Tibial artery (tissue), 4 donors: ENCODE measurements at places on chromosomes 13 and 19.

DNA sequence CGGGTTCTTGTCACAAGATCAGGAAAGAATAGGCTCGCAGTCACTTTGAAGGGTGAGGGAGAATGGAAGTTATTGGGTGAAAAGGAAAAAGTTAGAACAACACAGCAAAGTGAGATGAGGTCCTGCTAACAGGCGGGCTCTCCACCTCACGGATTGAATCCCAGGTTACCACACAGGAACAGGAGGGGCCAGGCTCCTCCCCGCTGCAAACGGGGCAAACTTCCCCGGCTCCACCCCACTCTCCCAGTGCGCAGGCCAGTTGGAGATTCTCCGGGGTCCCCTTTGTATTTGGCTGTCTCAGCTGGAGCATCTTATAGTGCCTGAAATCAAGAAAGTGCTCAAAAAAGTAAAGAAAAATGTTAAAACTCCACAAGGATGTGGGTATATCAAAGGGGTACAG is 78.3 kb upstream of the IPO5 start:
- no peaks in the 10 kb centered on the region for H3K4me1 ChIP-seq
- H3K4me3 ChIP-seq: no peak overlapping the region
- DNase-seq: no peak
- no peak overlapping the region for H3K27ac ChIP-seq
- H3K27me3 ChIP-seq: no peaks in the 10 kb centered on the region
- no peaks in the 10 kb centered on the region for H3K36me3 ChIP-seq

- peaks cover 33% of the 10 kb centered on the region for H3K36me3 ChIP-seq
- no peak for DNase-seq
- no peaks in the 10 kb centered on the region for H3K4me1 ChIP-seq
Measured at GRCh38 chr19:44346556-44346955, 9.9 kb downstream of the ZNF112 start.

- DNase-seq: no peak
- no peaks in the 10 kb centered on the region for H3K36me3 ChIP-seq
- no peaks in the 10 kb centered on the region for H3K27me3 ChIP-seq
- no peaks in the 10 kb centered on the region for H3K4me1 ChIP-seq
Measured at GRCh38 chr19:8004723-8005513, 523 bp downstream of the ELAVL1 start.

GRCh38 chr19:48560095-48560530 is 8.1 kb downstream of the SULT2B1 start:
- no peak overlapping the region for H3K4me3 ChIP-seq
- DNase-seq: no peak
- H3K27ac ChIP-seq: no peak overlapping the region

- peak overlapping the region; percentile 100 for H3K4me3 ChIP-seq
- peaks cover 29% of the 10 kb centered on the region for H3K36me3 ChIP-seq
- DNase-seq: no peak
- H3K27ac ChIP-seq: peak overlapping the region; percentile 100
- peaks cover 10% of the 10 kb centered on the region for H3K4me1 ChIP-seq
Measured at GRCh38 chr19:2048104-2048958, 2.7 kb downstream of the MKNK2 start.

DNA sequence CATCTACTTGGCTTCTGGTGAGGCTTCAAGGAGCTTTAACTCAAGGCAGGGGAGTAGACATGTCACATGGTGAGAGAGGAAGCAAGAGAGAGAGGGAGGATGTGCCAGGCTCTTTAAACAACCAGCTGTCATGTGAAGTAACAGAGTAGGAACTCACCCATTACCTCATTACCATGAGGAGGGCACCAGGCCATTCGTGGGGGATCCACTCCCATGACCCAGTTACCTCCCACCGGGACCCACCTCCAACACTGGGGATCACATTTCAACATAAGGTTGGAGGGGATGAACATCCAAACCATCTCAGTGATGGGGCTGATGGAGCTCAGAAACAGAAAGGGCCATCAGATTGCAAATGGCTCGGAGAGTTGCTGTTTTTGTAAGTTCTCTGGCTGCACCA is 12.9 kb downstream of the VSTM2B start:
- no peak overlapping the region for H3K27ac ChIP-seq
- no peaks in the 10 kb centered on the region for H3K4me1 ChIP-seq
- no peaks in the 10 kb centered on the region for H3K36me3 ChIP-seq
- DNase-seq: no peak

- no peak for DNase-seq
- H3K27me3 ChIP-seq: no peaks in the 10 kb centered on the region
- no peak overlapping the region for H3K27ac ChIP-seq
- H3K36me3 ChIP-seq: no peaks in the 10 kb centered on the region
Measured at GRCh38 chr13:73335210-73335609, 276.4 kb downstream of the KLF5 start.

GRCh38 chr13:94345374-94346195 is 133.9 kb downstream of the DCT start:
- H3K4me1 ChIP-seq: peaks cover 17% of the 10 kb centered on the region
- no peak for DNase-seq
- H3K27me3 ChIP-seq: no peaks in the 10 kb centered on the region
- H3K36me3 ChIP-seq: no peaks in the 10 kb centered on the region
- no peak overlapping the region for H3K4me3 ChIP-seq

DNA sequence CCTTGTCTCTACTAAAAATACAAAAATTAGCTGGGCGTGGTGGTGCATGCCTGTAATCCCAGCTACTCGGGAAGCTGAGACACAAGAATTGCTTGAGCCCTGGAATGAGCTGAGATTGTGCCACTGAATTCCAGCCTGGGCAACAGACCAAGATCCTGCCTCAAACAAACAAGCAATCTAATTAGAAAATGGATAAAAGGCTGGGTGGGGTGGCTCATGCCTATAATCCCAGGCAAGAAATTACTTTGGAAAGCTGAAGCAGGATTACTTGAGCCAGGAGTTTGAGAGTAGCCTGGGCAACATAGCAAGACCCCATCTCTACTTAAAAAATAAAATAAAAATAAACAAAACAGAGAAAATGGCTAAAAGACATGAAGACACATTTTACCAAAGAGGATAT is 77.0 kb downstream of the CAB39L start:
- no peak overlapping the region for H3K4me3 ChIP-seq
- H3K36me3 ChIP-seq: no peaks in the 10 kb centered on the region
- H3K4me1 ChIP-seq: peaks cover 51% of the 10 kb centered on the region
- peak; percentile 79 for DNase-seq
- H3K27ac ChIP-seq: peak overlapping the region; percentile 59
- no peaks in the 10 kb centered on the region for H3K27me3 ChIP-seq

- H3K4me1 ChIP-seq: peaks cover 19% of the 10 kb centered on the region
- H3K36me3 ChIP-seq: peaks cover 2% of the 10 kb centered on the region
- DNase-seq: no peak
- no peaks in the 10 kb centered on the region for H3K27me3 ChIP-seq
- no peak overlapping the region for H3K4me3 ChIP-seq
- H3K27ac ChIP-seq: no peak overlapping the region
Measured at GRCh38 chr19:47253467-47253881, 2.9 kb upstream of the CCDC9 start.

GRCh38 chr19:5960005-5961001 is 17.6 kb downstream of the RANBP3 start:
- no peaks in the 10 kb centered on the region for H3K27me3 ChIP-seq
- H3K27ac ChIP-seq: peak overlapping the region; percentile 38
- peaks cover 3% of the 10 kb centered on the region for H3K36me3 ChIP-seq
- no peak overlapping the region for H3K4me3 ChIP-seq
- peaks cover 32% of the 10 kb centered on the region for H3K4me1 ChIP-seq
- no peak for DNase-seq

GRCh38 chr13:33184112-33184490 is 101.5 kb downstream of the STARD13 start:
- no peak for DNase-seq
- no peak overlapping the region for H3K27ac ChIP-seq
- H3K4me3 ChIP-seq: no peak overlapping the region
- no peaks in the 10 kb centered on the region for H3K36me3 ChIP-seq
- no peaks in the 10 kb centered on the region for H3K27me3 ChIP-seq
- H3K4me1 ChIP-seq: peaks cover 33% of the 10 kb centered on the region

DNA sequence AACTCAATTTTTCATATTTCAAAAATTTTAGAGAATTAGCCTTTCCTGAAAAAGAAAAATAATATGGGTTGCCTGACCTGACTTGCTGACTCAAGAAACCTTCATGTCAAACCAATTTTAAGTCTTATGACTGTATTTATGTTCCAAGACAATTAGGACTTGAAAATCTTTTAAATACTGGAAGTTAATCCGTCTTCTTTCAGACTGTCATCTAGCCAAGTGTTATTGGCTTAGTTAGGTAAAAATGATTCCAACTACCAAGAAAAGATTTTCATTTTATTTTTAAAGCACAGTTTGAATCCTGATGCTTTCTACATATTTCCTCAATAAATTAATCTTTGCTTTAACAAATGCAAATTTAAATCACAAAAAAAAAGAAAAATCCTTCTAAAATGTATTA is 337.6 kb downstream of the SLITRK6 start:
- no peaks in the 10 kb centered on the region for H3K4me1 ChIP-seq
- no peak for DNase-seq
- H3K27me3 ChIP-seq: no peaks in the 10 kb centered on the region
- H3K4me3 ChIP-seq: no peak overlapping the region
